Eye (tissue), 1 donor: ENCODE measurements at places on chromosomes 3 and 15.

DNA sequence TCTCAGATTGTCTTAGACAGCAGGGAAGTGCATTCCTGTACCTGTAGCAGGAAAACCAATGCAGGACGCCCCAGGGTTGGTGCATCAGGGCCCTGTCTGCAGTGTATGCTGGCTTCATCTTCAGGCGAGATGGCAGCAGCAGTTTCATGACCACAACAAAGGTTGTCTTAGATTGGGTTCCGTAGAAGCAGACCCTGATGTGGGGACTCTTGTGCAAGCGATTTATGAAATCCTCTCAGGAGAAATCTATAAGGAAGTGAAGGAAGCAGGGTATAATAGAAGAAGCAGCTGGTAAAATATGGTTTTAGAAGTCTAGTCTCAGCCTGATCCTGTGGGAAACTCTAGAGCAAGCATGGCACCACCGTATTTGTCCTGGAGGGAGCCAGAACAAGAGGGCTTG lies 25.0 kb downstream of the DNAH1 start:
- no peak for DNase-seq

GRCh38 chr15:100172356-100173024 lies 169.3 kb downstream of the ADAMTS17 start:
- DNase-seq, result no peak

GRCh38 chr3:194945508-194945907 lies 259.8 kb downstream of the FAM43A start:
- no peak for DNase-seq

GRCh38 chr15:68818066-68818768 lies 2.5 kb downstream of the ANP32A start:
- DNase-seq, result peak; percentile 90

- DNase-seq, result peak; percentile 14
Measured at GRCh38 chr3:111321786-111322185, 220.2 kb upstream of the CD96 start.

DNA sequence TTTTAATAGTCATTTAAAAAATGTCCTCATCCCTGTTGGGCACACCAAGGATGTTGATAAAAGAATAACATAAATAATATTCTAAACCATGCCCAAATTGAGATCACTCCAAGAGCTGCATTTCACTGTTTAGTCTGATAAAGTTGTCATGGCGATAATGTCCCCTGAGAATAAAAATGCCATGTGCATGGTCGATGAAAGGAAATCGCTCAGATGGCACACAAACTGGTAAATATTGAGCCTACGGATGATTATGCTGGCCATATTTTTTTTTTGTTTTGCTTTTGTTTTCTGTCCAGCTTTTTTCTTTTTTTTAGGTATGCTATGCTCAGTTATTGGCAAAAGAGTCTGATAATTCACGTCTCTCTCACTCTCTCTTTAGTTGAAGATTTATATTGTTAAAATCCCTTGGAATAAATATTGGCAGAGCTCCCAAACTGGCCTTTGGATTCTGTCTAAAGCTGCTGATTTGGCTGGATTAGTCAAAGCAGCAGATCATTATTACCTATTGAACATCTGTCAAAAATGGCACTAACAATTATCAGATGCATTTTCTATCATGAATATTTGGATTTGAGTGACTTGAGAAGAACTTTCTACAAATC lies 643.8 kb downstream of the SQOR start:
- peak; percentile 92 for DNase-seq

GRCh38 chr3:126014252-126014651 lies 45.3 kb downstream of the ROPN1B start:
- DNase-seq, result no peak

- peak; percentile 64 for DNase-seq
Measured at GRCh38 chr15:27358751-27359434, 387.9 kb downstream of the GABRG3 start.

DNA sequence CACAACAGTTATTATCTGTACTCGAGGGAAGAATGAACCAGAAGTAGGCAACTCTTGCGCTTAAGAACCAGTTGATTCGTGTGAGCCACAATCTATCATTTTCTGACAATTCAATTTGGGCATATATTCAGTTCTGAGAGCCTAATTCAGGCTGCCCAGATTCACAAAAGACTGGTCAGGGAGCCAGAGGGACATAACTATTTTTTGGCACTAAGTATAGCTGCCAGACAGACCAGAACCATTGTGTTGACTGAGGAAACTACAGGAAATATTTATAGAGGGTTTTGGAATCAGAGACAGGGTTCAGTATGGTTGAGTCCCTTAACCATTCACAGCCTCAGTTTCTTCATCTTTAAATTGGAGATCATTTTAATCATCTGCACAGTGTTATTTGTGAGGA lies 226.7 kb downstream of the TAFA4 start:
- DNase-seq, result no peak

DNA sequence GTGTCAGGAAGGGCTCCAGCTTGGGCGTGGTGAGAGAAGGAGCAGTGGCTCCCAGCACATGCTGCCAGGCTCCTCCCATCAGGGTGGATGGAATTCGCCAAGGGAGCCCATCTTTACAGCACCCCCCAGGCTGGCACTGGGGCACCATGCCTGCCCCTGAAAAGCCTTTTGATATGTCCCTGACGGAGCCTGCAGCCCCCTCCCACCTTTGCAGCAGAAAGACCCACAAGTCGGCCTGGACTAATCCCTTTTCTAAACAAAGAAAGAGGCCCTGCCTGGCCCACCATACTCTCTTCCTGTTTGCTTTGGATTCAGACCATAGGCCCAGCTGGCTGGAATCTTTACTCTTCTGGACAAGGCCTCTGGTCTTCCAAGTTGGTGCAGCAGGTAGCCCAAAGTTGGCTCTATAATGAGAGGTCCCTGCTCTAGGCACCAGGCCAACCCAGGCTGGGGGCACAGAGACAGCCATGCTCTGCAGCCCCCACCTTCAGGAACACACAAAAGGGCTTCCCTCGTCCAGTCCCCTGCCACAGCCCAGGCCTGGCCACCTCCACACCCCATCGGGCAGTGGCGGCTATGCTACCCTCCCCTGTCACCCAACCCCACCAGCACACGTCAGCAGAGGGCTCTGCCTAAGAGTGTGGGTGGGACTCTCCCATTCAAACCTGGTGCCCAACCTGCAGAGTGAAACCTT lies 5.4 kb downstream of the ANPEP start:
- no peak for DNase-seq

DNA sequence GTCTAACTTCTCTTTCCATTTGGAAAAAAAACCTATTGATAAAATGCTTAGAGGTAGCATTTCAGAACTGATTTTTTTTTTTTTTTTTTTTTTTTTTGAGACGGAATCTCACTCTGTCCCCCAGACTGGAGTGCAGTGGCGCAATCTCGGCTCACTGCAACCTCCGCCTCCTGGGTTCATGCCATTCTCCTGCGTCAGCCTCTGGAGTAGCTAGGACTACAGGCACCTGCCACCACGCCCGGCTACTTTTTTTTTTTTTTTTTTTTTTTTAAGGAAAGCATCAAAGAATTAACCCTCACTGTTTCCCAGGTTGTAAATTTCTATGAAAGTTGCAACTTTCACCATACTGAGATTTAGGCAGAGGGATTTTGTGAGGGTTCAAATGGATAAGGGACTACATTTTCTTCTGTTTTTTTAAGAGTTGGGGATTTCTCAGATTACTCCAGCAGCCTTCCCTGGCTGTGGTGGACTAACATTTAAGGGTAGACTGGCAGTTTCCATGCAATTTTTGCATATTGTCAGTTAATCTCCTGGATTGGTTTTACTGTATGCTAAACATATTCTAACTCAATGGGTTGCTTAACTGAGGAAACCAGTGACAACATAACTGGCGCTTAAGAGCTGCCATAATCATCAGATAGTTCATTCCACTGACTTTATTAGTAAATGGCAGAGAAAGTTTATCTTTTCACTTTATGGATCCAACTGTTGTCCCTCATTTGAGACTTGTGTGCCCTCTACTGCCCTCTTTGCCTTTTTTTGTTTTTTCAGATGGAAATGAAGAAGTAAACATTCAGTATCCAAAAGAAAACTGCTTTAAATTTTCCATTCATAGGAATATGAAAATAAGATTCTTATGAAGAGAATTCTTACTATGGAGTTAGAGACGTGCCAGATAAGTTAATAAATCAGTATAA lies 93.7 kb downstream of the NPTN start:
- DNase-seq, result no peak

GRCh38 chr15:56208185-56208584 lies 35.5 kb downstream of the RFX7 start:
- no peak for DNase-seq

DNA sequence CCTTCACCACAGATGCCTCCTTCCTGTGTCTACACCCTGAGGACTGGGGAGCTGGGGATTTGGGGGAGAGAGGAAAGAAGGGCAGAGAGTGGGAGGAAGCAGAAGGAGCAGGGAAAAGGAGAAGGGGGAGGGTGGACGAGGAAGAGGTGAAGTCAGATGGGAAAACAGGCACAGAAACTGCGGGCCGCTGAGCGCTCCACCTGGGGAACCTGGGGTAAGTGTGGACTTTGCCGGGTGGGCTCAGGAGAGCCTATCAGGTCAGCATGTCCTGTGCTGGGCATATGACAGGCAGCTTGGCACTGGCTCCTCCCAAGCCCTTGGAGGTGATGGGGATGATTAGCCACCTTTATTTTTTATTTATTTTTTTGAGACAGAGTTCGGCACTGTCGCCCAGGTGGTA lies 62.6 kb downstream of the CORO2B start:
- no peak for DNase-seq

GRCh38 chr15:57048930-57049549 lies 130.6 kb downstream of the TCF12 start:
- DNase-seq, result peak; percentile 32

- DNase-seq, result no peak
Measured at GRCh38 chr3:30951826-30952225, 57.4 kb upstream of the GADL1 start.

DNA sequence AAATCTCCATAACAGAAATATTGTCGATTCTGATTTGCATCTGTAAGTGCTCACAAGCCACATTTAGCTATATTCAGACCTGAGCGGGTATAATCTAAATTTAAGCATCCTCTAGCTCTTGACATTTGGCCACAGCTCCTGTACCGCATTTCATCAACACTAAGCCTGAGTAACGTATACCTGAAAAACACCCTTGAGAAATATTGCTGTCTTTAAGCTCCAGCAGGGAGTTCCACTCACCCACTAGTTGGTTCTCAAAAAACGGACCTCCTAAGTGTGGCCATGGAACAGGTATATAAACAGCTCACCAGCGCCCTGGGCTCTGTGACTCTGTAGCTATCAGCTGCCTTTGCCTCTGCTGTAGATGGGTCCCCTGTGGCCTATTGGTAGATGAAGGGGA lies 80.7 kb downstream of the ABI3BP start:
- no peak for DNase-seq

- DNase-seq, result no peak
Measured at GRCh38 chr3:110946810-110947209, 124.8 kb upstream of the NECTIN3 start.

DNA sequence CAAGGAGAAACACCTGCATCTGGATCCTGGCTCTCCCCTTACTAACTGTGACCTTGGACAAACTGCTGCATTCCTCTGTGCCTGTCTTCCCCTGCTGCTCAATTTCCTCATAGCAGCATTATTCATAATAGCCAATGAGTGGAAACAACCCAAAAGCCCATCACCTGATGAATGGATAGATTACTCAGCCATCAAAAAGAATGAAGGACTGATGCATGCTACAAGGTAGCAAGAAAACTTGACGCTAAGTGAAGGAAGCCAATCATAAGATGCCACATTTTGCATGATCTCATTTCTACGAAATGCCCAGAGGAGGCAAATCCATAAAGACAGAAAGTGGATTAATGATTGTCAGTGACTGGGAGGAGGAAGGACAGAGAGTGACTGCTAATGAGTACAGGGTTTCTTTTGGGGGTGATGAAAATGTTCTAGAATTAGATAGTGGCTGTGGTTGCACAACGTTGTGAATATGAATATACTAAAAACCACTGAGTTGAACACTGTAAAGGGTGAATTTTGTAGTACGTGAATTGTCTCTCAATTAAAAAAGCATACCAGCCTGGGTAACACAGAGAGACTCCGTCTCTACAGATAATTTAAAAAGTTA lies 11.2 kb downstream of the IGDCC4 start:
- peak; percentile 60 for DNase-seq

GRCh38 chr3:53067567-53067966 lies 21.7 kb upstream of the SFMBT1 start:
- DNase-seq, result peak; percentile 40

DNA sequence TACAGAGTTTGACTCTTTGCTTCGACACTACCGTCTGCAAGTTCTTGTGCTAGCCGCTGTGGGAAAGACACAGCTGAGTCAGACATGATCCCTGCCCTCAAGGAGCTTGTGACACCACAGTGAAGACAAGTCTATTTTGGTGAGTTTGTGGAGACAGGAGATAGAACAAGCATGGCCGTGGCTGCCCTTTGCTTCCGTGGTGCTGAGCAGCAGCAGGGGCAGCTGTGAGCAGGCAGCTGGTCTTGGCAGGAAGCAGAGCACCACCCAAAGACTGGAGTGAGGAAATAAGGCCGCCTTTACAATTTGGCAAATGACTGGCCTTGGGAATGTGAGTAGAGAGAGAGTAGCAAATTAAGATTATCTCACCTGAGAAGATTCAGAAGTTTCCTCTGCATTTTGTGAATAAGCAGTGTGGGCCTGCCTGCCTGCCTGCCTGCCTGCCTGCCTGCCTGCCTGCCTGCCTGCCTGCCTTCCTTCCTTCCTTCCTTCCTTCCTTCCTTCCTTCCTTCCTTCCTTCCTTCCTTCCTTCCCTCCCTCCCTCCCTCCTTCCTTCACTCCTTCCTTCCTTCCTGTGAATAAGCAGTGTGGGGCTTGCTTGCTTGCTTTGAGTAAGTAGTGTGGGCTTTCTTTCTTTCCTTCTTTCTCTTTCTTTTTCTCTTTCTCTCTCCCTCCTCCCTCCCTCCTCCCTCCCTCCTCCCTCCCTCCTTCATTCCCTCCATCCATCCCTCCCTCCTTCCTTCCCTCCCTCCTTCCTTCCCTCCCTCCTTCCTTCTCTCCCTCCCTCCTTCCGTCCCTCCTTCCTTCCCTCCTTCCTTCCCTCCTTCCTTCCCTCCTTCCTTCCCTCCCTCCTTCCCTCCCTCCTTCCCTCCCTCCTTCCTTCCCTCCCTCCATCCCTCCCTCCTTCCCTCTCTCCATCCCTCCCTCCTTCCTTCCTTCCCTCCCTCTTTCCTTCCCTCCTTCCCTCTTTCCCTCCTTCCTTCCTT lies 1.6 kb upstream of the GCNT3 start:
- DNase-seq, result no peak

DNA sequence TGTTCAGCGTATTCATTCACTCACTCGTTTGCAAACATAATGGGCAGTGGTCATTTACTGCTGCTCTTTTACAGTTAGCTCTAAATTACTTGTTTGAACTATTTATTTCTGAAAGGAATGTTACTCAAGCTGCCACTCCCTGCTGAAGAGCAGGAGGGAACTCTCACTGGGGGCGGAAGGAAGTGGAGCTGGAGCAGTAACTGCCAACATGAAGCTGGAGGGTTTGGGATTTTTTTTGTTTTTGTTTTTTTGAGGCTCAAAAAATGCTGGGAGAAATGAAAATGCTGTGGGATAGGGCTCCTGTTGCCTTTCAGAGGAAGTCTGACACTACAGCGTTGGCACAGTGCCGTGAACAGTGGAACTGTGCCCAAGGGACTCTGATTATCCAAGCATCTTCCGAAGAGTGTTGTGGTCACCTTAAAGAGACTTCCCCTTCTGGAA lies 44.1 kb downstream of the SENP2 start:
- no peak for DNase-seq

- peak; percentile 33 for DNase-seq
Measured at GRCh38 chr3:122665226-122665786, 15.3 kb upstream of the PARP14 start.

GRCh38 chr3:179076243-179077027 lies 4.8 kb upstream of the ZMAT3 start:
- no peak for DNase-seq

GRCh38 chr3:172094621-172095557 lies 55.5 kb downstream of the FNDC3B start:
- no peak for DNase-seq

GRCh38 chr3:38966811-38967692 lies 84.7 kb downstream of the SCN11A start:
- DNase-seq, result no peak
